Endodermal cell (in vitro differentiated cells): ENCODE measurements at places on chromosomes 5 and 9. TPM values are rescaled to one million over a fixed set of nuclear protein-coding genes. Genes with fewer than 3 reads are reported as not detected.

DNA sequence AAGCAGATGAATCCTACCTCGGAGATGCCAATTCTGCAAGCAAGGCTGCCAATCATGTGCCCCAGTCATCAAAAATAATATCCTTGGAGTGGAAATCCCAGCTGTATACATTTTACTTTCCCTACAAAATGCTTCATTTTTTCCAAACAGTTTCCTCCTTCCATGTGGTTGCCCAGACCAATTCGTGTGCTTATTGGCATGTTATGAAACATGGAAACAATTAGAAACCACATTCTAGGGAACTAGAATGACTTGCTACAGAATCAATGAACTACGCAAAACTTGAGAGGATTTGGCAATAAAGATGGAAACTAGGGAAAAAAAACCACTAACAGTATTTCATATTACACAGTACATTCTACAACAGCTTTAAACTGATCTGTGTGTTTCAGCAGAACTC is 584.5 kb upstream of the DMAC1 start:
- no peak for DNase-seq

DNA sequence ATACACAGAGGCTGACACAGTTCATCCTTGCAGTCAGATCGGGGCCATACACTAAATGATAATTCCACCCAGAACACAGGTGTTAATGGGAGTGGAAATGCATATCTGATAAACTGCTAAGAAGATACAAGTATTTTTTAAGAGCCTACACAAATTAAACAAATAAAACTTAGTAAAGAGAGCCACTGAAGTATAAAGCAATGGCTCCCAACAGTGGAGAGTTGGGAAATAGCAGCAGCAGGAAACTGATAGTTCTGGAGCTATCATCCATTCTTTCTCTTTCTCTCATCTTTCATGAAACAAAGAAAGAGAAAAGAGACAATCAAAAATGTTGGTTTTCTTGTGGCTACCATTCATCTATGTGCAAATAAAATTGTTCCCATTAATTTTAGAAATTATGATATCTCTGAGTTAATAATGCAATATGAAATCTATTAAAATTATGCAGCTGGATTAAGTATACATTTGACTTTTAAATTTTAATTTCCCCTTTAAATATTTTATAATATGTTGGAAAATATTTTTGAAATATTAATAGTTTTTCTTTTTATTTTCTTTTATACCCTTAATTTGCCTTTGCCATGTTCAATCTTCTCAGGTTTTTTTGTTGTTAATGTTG is 120.8 kb downstream of the EMB start:
- DNase-seq = no peak

- no peak for DNase-seq
Measured at GRCh38 chr9:121368745-121369144, 1.3 kb downstream of the STOM start.

GRCh38 chr5:42951293-42951840 is 88.8 kb downstream of the ANXA2R start:
- no peak for DNase-seq

PPP3R2 gene
- total RNA-seq = not detected in 3 replicates

GRCh38 chr5:65475336-65475735 is 6.4 kb downstream of the ADAMTS6 start:
- DNase-seq = no peak

TNPO1 gene
- 141 and 148 TPM in 2 replicates for total RNA-seq

SVEP1 gene
- total RNA-seq = 0.36 and 0.44 TPM in 2 replicates

CDKN2A gene
- 4.2 to 6.7 TPM (median 5.1 TPM) in 3 replicates for total RNA-seq

DNA sequence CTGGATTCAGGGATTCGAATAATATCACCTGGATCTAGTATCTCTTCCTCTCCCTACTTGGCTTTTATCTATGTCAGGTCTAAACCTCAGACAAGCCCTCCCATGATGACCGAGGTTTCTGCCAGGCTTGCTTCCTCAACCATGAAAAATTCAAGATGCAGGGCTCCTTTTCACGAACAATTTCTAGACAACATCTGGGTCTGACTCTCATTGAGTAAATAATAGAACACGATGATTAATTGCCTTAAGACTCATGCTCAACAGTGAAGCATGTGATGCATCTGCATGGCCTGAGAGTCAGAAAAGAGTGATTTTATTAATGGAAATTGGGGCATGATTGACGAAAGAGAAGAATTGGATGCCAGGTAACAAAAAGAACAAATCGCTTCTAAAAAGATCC is 277.2 kb upstream of the ZNF608 start:
- no peak for DNase-seq

MTRR gene
- 26.9 to 40.6 TPM (median 39.0 TPM) in 3 replicates for total RNA-seq

IL5 gene
- total RNA-seq = not detected in 2 replicates

GRCh38 chr5:139670369-139671095 is 22.4 kb downstream of the CXXC5 start:
- no peak for DNase-seq

- peak; percentile 68 for DNase-seq
Measured at GRCh38 chr9:136172412-136173079, 32.4 kb downstream of the LHX3 start.

GRCh38 chr9:81879501-81879916 is 48.7 kb upstream of the SPATA31D4 start:
- no peak for DNase-seq

NR2F1-AS1 gene
- 1.4 TPM in 2 replicates for total RNA-seq

NACC2 gene
- 14.9 and 16.7 TPM in 2 replicates for total RNA-seq

DNA sequence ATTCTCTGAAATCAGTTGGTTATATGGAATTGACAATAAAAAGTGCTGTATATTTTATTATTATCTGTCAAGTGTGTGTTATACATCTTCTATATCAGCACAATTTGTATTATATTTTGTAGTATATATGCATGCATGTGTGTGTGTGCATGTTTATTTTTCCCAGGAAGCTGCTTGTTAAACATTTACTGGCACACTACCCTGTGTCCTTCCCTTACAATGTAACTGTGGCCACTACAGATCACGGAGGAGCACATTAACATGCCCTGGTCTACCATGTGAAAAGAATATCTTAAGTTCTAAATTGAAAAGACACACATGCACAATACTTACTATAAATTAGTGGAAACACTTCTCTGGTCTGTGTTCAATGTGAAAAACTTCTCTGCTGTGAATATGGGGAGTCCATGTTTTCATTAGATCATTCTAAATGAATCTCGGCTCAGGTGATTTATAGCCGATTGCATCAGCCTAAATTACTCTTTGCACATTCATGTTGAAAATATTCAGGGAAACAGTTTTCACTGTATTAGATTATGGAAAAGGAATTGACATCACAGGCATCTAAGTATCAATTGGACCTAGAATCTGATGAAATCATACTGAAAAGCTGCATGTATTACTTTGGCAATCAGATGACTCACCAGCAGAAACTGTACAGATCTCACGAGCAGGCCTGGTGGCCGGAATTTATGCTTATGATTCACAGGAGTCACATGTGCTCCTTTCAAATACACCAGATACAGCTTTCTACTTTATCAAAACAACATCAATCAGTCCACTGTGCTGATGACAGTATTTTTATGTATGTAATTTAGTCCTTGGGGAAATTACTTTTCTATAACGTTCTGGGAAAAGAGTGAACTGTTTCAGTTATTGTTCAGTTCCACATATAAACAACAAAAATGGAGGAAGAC is 39.4 kb downstream of the LURAP1L start:
- no peak for DNase-seq

PDE6A gene
- total RNA-seq = not detected in 2 replicates
